Renal cortex interstitium (tissue), 15 donors: ENCODE measurements at places on chromosomes 13 and 19. TPM values are rescaled to one million over a fixed set of nuclear protein-coding genes. Genes with fewer than 3 reads are reported as not detected.

CABP5 gene
- not detected for polyA plus RNA-seq

VWA8 gene
- polyA plus RNA-seq: 19.5 TPM

ZNF441 gene
- polyA plus RNA-seq: 18.4 TPM

CEACAM6 gene
- 0.06 TPM for polyA plus RNA-seq

SLC5A5 gene
- polyA plus RNA-seq: 0.06 TPM

SBSN gene
- polyA plus RNA-seq: not detected

SPPL2B gene
- polyA plus RNA-seq: 129 TPM

ZNF44 gene
- 44.3 TPM for polyA plus RNA-seq

CD70 gene
- not detected for polyA plus RNA-seq

NXNL1 gene
- 0.26 TPM for polyA plus RNA-seq

FAM124A gene
- polyA plus RNA-seq: 5.8 TPM

CRLF1 gene
- 4.7 TPM for polyA plus RNA-seq

LILRB3 gene
- polyA plus RNA-seq: 1.0 TPM

KANK3 gene
- 5.9 TPM for polyA plus RNA-seq

CYP2A6 gene
- 0.18 TPM for polyA plus RNA-seq

KLHL26 gene
- polyA plus RNA-seq: 4.7 TPM

C1QTNF9 gene
- 0.59 TPM for polyA plus RNA-seq

DNA sequence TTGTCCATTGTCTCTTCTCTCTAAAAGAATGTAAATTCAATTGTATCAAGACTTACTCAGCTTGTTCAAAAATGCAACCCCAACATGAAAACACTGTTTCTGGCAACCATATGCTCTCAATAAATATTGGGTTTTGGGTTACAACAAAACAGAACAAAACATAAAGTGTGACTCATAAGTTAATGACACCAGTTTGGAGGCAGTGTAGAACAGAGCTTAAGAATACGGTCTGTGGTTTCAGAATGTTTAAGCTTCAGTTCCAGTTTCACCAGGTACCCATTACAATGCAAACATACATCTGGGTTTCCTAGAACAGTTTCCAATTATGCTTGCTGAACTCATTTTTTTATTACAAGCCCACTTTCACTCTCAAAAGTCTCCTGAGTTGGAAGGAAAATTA, 285.8 kb upstream of the PCDH9 start:
- DNase-seq: no peak

DNA sequence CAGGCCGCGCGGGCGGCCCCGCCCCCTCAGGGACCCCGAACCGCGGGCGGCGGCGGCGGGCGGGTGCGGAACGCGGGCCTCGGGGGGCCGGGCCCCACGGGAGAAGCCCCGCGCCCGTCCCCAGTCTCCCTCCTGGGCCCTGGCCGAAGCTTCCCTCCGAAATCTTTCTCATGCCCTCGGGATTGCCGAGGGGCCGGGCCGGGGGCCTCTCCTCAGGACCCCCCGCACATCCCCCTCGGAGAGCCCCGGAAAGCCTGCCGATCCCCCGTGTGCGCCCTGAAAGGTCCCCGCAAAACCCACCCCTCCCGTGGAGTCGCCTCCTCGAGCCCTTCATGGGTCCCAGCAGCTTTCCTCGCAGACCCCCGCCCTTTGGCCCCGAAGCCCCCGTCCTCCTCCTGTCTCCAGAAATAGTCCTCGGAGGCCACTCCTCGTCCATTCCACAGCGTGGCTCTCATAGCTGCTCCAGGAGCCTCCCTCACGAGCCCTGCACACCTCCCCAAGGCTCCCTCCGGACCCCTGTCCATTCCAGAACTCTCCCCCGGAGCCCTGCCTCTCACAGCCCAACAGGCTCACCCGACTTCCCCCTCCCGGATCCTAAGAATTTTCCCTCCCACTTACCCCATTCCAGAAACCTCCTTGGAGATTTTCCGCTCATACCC, 555 bp downstream of the SAMD4B start:
- DNase-seq: no peak

- no peak for DNase-seq
These were observed 19.3 kb downstream of the CEACAM1 start for GRCh38 chr19:42508892-42509444.

DNA sequence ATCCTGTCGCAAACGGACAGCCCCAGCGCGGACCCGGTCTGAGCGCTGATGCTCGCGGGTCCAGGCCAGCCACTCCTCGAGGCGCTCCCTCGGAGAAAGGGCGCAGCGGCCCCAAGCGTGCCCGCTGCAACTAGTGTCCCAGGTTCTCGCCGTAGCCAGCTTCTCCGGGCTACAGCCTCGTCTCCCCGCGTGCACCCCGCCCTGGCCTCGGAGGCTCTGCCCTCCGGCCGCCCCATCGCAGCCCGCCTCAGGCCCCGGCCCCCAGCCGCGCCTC, 487 bp downstream of the FLT1 start:
- no peak for DNase-seq

GRCh38 chr19:33699754-33700407, 78.1 kb downstream of the CHST8 start:
- no peak for DNase-seq

DNA sequence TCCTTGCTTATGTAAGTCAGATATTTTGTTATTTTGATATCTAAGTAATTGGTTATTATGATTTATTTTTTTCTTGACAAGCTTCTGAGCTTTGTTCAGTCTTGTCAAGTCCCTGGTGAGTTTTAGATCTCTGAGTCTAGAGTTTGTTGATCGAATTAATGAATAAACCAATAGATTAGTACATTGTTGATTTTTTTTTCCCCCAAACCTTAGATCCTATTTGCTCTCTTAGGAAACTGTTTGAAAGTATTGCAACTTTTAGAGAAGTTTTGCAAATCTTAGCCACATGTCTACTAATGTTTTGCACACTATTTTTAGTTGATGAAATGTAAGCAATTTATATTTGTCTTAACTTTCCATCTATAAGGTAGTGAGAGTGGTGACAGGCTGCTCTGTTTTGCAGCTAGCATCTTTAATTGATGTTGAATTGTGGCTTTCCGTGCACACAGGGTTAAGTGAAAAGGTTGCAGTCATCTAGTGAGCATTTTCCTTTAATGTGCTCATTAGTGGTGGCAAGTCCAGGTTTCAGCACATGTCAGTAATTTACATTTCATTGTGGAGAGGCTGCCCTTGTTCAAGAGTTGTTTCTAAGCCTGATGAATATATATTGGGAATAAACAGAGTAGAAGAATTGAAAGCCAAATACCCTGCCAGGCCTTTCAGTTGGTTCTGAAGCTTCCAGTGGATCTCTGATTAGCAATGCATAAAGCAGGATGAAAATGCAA, 86.3 kb downstream of the PCCA start:
- no peak for DNase-seq

DNA sequence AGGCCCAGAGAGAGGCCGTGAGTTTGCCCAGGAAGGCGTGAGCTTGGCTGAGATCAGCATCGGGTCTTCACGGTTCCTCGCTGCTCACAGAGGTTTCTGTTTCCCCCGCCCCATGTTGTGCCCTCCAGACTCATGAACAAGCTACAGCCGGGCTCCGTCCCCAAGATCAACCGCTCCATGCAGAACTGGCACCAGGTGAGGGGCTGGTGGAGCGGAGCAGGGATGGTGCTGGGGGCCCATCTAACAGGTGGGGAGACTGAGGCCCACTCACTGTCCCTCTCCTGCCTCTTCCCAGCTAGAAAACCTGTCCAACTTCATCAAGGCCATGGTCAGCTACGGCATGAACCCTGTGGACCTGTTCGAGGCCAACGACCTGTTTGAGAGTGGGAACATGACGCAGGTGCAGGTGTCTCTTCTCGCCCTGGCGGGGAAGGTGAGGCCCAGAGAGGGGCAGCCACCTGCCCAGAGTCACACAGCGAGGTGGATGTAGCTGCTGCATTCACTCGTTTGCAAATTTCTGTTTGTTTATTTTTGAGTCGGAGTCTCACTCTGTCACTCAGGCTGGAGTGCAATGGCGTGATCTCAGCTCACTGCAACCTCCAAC, 6.0 kb downstream of the CNN2 start:
- DNase-seq: no peak

- DNase-seq: peak; percentile 63
These were observed 27.7 kb upstream of the CYSLTR2 start for GRCh38 chr13:48626077-48626449.

DNA sequence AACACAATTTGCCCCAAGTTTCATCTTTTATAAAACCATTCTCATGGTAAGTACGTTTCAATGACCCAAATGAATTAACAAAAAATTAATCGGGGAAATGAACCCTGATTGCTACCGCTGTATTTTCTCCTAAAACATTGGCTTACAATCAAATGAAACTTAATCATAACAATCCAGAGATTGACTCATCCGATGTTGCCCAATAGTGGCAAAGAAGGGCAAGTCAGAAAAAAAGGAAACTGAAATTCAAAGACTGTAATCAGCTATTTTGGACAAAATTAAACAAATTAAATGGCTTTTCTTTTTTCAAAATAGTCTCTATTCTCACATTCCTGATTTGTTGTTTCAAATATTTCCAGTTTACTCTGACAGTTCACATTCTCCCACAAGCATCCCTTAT, 3.9 kb upstream of the ACOD1 start:
- DNase-seq: no peak

- DNase-seq: no peak
These were observed 807 bp downstream of the MISP3 start for GRCh38 chr19:14073261-14073924.

GRCh38 chr13:106680796-106681472, 113.0 kb upstream of the ARGLU1 start:
- DNase-seq: no peak

GRCh38 chr19:15285896-15286591, 46.3 kb downstream of the BRD4 start:
- DNase-seq: no peak

GRCh38 chr13:98576200-98576945, 534 bp downstream of the STK24 start:
- peak; percentile 47 for DNase-seq

DNA sequence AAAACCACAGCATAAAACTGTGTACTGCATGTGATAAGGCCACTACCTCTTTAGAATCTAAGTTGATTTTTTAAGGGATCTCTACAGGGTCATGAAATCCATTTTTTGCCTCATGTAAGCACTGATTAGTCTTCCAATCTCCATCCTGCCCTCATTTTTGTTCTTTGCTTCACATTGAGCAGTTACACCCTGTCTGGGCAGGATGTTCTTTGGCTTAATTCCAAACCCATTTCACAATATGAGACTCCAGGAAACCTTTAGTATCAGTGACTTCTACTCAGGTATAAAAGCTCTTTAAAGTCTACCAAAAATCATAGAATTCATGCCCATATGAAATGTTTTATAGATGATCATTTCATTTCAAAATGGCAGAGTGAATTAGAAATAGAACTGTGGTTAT, 592.6 kb downstream of the TBC1D4 start:
- DNase-seq: no peak

- DNase-seq: no peak
These were observed 545.2 kb downstream of the IRS2 start for GRCh38 chr13:109241160-109241559.

DNA sequence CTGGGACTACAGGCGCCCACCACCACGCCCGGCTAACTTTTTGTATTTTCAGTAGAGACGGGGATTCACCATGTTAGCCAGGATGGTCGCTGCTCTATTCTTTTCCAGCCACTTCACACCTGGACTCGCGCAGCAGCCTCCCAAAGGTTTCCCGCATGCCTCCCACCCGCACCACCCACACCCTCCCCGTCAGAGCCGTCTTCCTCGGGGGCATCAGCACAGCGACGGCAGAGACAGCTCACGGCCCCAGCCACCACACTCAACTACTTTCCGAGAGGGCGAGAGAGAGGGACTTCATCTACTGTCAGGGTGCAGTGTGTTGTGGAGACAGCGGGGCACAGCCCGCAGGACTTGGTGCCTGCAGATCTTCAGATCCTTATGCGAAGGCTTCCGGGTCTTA, 5.6 kb downstream of the ZNF787 start:
- no peak for DNase-seq

DNA sequence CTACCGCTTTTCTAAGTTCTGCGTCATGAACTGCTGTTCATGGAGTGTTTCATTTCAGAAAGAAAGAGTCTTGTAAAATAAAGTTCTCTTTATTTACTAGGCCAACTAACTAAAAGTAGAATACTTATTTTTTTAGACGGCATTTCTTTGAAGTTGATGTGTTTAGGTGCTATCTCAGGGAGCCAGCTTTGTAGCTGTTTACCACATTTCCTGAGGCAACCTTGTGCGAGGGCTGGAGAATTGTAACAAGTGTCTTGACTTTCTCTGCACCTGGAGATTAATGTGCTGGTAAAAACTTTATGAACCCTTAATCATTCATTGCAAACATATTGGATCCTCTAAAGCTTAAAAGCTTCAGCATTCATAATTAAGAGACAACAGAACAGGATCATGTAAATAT, 229.3 kb downstream of the GPC6 start:
- DNase-seq: no peak

DNA sequence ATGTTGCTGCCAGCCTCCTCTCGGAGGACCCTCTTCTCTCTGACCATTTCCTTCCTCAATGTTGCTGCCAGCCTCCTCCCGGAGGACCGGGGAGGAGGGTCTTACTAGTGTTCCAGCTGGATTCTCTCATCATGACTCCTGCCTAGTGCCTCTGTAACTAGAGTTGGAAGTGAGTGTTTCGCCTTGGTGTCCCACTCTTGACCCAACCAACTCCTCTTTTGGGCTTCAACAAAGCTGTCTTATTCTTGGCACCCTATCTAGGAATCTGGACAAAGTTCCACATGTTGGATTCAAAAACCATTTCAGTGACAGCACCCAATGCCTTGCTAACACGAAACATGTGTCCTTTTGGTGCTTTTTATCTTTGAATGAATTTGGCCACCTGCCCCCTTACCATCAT, 165.4 kb downstream of the GPC5 start:
- DNase-seq: no peak

GRCh38 chr13:106566641-106567473, 1.1 kb downstream of the ARGLU1 start:
- peak; percentile 36 for DNase-seq

DNA sequence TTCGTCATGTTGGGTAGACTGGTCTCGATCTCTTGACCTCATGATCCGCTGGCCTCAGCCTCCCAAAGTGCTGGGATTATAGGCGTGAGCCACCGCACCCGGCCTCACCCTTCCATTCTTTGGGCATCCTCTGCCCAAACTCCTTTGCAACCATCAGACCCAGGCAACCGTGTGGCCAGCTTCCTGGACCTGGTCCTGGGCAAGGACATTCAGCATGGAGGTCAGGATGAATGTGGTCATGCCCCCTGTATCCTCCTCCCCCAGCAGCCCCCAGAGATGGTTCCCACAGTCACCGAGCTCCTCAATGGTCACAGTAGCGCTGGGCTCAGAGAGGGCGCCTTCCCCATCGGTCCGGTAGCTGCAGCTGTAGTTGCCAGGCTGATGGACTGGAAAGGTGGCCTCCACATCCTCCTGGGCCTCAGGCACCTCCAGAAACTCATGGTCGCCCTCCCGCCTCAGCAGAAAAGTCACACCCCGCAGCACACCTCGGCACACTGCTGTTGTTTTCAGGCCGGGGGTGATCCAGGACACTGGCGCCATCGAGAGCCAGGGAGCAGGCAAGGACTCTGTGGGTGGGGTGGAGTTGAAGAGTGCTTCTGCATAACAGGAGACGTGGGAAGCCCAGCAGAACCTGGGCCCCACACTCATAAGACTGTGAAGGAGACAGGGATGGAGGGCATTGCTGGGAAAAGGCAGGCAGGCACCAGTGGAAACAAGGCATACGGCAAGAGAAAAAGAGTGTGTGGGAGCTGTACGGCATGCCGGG, 1.1 kb downstream of the A1BG start:
- DNase-seq: no peak

GRCh38 chr13:23758798-23759527, 130.2 kb downstream of the MIPEP start:
- no peak for DNase-seq
